ENCODE measurements at places on chromosomes 7 and 10.

DNA sequence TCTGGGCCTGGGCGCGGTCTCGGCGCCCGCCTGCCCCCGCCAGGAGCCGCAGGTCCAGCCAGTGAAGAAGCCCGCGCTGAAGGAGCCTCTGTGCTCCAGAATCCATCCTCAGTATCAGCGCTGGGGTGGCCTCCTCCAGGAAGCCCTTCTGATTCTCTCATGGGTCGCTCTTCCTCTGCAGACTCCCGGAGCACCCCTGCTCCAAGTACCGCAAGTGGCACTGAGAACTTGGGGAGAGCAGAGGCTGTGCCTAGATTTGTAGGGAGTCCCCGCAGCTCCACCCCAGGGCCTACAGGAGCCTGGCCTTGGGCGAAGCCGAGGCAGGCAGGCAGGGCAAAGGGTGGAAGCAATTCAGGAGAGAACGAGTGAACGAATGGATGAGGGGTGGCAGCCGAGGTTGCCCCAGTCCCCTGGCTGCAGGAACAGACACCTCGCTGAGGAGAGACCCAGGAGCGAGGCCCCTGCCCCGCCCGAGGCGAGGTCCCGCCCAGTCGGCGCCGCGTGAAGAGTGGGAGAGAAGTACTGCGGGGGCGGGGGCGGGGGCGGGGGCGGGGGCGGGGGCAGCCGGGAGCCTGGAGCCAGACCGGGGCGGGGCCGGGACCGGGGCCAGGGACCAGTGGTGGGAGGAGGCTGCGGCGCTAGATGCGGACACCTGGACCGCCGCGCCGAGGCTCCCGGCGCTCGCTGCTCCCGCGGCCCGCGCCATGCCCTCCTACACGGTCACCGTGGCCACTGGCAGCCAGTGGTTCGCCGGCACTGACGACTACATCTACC lies at the start of gene ALOX5:
ALOX5 (plus strand) TSS at position 641 of the 774 bp plus-strand sequence; CDS start at position 705, 64 bp downstream.
- DNase-seq, result no peak

- DNase-seq, result no peak
These were observed 62.0 kb downstream of the AMZ1 start for GRCh38 chr7:2750004-2750407.

DNA sequence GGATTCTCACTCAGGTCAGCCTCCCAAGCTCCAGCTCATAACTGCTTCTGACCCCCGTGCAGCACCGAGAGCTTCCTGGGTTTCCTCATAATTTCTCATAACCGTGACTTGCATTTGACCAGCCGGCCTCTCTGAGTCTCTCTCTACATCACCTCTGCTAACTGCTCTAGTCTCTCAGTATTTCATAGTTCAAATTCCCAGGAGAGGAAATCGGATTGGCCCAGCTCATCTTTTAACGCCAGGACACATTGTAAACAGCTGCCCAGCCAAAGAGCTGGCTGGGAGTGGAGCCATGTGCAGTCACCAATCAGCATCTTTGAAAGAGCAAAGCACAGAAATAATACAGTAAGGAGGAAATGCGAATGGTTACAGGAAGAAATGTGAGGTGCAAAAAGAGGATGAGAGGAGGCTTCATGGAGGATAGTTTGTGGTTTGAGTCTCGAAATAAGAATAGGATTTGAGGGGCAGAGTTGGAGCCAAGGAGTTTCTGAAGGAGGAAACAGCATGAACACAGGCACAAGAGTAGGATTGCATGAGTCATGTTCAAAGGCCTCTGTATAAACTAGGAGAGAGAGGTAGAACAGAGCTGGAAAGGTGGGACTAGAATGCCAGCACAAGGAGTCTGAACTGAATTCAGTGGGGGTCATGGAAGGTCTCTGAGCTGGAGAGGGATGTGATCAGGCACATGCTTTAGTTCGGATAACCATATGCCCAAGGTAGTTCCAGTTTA lies 15.2 kb upstream of the LBX1 start:
- no peak for DNase-seq

GRCh38 chr7:39043531-39043930 lies 65.8 kb downstream of the POU6F2 start:
- DNase-seq, result no peak

GRCh38 chr10:68222391-68222790 lies 9.5 kb downstream of the ATOH7 start:
- DNase-seq, result no peak

DNA sequence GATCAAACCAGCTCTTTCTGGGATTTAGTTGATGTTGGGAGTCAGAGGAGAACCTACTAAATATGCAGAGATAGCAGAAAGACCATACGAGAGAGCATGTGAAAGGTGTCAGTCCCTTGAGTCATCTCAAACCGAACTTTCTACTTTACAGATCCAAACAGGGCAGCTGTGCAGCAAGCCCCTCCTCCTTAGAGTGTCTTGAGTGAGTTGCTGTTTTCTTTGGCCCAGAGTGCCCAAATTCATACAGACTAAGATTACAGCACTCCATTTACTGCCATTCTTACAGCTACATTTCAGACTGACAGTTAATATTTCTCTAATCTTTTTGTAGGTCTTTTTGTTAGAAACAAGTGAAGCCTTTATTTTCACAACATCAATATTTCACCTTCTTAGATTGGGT lies 53.4 kb downstream of the NRCAM start:
- no peak for DNase-seq

DNA sequence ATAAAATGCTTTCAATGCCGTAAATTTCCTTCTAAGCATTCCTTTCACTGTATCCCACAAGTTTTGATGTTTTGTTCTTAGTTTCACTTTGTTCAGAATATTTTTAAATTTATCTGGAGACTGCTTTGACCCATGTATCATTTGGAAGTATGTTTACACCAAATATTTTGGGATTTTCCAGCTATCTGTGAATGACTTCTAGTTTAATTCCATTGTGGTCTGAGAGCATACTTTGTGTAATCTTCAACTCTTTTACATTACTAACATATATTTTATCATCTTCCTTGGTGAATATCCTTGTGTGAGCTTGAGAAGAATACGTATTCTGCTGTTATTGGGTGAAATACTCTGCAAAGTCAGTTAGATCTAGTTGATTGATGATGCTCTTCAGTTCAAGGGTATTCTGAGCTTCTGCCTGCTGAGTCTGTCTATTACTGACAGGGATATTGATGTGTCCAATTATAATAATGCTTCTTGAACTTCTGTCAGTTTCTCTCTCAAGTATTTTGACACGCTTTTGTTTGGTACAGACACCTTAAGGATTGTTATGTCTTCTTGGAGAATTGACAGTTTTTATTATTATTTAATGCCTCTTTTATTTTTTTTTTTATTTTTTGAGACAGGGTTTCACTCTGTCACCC lies 31.6 kb downstream of the MKLN1 start:
- no peak for DNase-seq

DNA sequence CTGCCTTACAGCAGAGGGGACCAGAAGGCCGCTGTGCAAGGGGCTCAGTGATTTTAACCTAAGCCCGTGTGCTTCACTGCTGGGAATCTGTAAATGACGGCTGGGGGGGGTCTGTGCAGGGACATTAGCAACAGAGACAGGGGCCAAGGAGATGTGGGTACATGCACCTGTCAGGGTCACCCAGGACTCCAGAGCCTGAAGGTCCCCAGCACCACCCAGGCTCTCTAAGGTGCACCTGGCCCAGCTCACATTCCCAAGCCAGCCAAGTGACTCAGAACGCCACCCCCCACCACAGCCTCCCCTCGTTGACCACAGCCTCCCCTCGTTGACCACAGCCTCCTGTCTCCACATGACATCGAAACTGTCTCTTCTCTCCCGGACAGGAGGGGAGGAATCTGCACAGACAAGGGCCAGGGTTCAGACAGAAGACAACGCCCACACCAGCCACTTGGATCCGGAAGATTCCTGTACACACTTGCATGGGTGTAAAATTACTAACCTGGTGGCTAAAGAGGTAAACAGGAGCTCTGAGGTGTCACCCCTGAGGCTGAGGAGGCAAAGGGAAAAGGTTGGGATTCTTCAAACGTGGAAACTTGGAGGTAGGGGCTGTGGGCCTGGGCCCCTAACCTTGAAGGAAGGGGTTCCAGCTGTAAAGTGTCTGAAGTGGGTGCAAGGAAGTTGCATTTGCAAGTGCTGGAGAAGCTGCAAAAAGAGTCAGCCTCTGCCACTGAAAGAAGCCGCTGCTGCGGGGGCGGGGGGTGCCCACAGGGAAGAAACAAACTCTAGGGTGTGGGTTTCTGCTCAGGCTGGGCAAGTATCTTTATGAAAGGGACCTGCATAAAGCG lies 27.0 kb downstream of the CALML3 start:
- DNase-seq, result peak; percentile 57

DNA sequence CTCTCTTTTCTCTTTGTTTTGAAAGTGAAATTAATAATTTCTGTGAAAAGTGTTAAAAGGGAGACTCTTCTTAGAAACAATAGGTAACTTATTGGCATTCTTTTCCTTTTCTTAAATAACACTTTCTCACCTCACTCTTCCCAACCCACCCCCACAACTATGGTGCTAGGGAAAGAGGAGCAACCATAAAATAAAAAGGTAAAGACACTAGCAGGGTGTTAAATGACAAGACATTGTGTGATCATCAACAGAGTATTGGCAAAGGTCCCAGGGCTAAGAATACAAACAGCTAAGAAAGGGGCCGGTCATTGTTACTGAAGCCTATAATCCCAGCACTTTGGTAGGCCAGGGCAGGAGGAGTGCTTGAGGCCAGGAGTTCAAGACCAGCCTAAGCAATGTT lies 183.7 kb downstream of the NEBL start:
- DNase-seq, result no peak

DNA sequence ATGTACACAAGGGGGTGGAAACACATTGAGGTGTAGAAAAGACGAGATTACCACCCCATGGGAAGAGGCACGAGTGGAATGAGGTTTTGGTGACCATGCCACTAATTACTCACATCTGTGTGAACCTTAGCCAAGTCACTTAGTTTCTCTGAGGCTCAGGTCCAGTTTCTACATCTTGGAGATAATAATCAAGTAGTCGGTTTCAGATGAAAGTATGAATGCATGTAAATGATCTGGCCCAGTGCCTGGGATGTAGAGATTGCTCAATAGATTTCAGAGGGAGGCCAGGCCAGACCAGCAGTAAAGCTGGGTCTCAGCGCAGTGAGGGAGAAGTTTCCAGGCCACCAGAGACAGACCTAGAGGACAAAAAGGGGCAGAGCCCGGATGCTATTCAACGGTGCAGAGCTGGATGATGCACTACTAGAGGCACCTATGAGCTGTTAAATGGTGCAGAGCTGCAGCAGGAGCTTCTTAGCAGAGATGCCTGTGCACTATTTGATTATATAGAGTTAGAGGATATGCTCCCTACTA lies 725.1 kb downstream of the GRID1 start:
- no peak for DNase-seq

Data from activated CD4-positive, CD25-positive, alpha-beta regulatory T cell treated with anti-CD3 and anti-CD28 coated beads, Interleukin-2, amount 50 U/mL, for 72 hours (primary cell).